SIG-M5 (cell line): ENCODE measurements at places on chromosomes 1 and 21.
A peak's percentile ranks its signal among the peaks of the same experiment; 100 is the strongest.

- no peak for DNase-seq
Measured at GRCh38 chr1:84632673-84633434, 57.4 kb downstream of the SSX2IP start.

- DNase-seq: no peak
Measured at GRCh38 chr1:175823406-175823805, 80.0 kb upstream of the TNR start.

- no peak for DNase-seq
Measured at GRCh38 chr1:66556161-66556611, 22.2 kb downstream of the SGIP1 start.

DNA sequence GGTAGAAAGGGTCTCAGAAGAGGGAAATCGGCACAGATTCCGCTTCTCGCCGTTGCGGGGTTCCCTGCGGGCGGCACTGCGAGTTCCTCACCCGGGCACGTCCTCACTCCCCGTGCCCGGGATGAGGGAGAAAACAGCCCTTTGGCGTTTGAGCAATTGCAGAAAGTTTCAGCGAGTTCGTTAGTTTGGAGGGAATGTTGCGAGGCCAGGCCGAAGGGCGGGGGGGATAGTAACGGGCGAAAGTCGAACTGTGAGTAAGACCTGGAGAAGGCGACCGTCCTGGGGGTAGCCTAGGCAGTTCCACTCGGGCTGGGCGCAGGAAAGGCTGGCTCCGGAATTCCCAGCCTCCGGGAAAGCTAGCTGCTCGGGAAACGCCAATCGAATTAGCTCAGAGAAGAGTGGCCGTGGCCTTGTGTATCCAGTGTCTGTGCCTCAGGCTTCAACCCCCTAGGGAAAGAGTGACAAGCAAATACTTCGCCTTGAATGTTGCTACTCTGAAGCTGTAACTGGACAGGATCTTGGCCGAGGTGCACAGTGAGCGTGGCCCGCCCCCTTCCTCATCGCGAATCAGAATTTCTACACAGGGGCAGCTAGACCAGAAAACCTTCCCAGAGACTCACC lies 787 bp downstream of the PTGFR start:
- no peak for DNase-seq

GRCh38 chr21:43805275-43805800 lies 16.0 kb downstream of the RRP1 start:
- no peak for DNase-seq

GRCh38 chr1:246651012-246651695 lies 73.1 kb upstream of the SCCPDH start:
- DNase-seq: no peak

GRCh38 chr1:93349231-93350135 lies 3.8 kb downstream of the DR1 start:
- no peak for DNase-seq

GRCh38 chr21:19261731-19262376 lies 858.3 kb upstream of the TMPRSS15 start:
- no peak for DNase-seq

- no peak for DNase-seq
Measured at GRCh38 chr1:54409156-54410142, 3.3 kb upstream of the SSBP3 start.

DNA sequence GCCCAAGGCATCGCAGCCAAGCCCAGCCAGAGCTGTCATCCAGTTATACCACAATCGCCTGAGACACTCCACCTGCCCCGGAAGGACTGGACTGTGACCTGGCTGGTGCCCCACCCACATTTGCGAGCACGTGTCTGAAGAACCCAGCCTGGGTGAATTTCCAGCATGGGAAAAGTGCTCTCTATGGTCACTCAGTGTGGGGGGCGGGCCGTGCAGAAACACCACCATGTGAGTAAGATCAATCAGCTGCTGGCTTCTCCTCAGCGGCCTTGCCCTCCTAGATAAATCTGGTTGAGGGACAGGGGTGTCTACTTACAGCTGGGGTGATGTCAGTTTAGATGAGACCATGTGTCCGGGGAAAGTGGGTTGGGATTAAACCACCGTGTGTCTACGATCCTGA lies 44.8 kb downstream of the URB1 start:
- DNase-seq: no peak

GRCh38 chr1:12519693-12520364 lies 98.2 kb downstream of the DHRS3 start:
- no peak for DNase-seq

- DNase-seq: no peak
Measured at GRCh38 chr21:36745459-36745858, 46.5 kb downstream of the SIM2 start.

GRCh38 chr1:7390604-7391000 lies 380.5 kb upstream of the VAMP3 start:
- DNase-seq: no peak

GRCh38 chr1:112735752-112736151 lies 20.6 kb upstream of the PPM1J start:
- DNase-seq: no peak

DNA sequence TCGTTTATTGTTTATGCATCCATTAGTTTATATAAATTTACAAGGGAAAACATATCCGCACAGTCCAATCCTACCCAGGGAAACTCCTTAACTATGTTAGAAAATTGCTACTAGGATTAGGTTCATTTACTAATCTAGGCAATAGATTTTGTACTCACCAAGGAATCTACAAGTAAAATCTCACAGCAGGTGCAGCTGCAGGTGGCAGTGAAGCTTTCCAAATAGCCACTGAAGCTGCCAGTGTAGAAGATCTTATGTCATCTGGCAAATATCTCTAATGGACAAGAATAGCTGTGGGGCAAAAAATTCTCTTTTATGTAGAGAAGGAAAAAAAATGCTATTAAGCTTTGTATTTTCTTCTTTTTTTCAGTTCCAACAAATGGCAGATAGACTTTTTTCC lies 963.4 kb upstream of the ADGRL4 start:
- DNase-seq: no peak

- no peak for DNase-seq
Measured at GRCh38 chr1:102790997-102791396, 317.3 kb downstream of the COL11A1 start.

- no peak for DNase-seq
Measured at GRCh38 chr1:197284325-197284724, 16.3 kb downstream of the CRB1 start.

- no peak for DNase-seq
Measured at GRCh38 chr1:48955774-48956173, 179.1 kb upstream of the BEND5 start.

GRCh38 chr1:39047374-39048229 lies 21.5 kb downstream of the NDUFS5 start:
- DNase-seq: no peak

GRCh38 chr1:109783436-109783835 lies 19.7 kb upstream of the EPS8L3 start:
- no peak for DNase-seq

- DNase-seq: no peak
Measured at GRCh38 chr21:41750051-41750450, 16.8 kb downstream of the RIPK4 start.

- DNase-seq: no peak
Measured at GRCh38 chr1:235253219-235253962, 74.6 kb downstream of the ARID4B start.

DNA sequence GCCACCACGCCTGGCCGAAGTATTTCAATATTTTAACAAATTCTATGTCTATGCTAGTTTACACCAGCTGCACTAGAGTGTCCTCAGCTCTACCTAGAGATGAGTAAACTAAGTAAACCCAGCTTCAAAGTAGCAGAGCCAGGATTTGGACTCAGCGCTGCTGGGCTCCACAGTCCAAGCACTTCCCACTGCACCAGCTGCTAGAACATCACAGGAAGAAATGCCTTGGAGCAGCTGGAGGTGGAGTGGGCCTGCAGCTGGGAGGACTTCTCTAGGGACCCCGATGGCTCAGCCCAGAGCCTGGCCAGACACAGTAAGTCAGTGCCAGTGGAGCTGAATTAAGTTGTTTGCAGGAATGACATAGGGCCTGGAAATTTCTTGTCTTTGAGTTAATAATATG lies 10.2 kb upstream of the SMIM12 start:
- DNase-seq: no peak

DNA sequence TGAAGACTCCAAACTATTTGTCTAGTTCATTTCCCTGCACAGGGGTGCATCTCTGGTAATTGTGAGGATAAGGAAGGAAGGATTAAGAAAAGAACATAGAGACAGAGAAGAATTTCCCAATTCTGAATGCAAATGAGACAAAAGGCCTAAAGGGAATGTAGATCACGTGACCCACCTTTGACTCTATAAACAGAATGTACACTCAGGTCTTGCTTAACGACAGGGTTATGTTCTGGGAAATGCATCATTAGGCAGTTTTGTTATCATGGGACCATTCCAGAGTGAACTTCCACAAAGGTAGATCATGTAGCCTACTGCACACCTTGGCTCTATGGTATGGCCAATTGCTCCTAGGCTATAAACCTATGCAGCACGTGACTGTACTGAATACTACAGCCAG lies 252.3 kb upstream of the ZP4 start:
- no peak for DNase-seq

GRCh38 chr1:157092831-157093230 lies 6.8 kb downstream of the ETV3L start:
- DNase-seq: no peak

DNA sequence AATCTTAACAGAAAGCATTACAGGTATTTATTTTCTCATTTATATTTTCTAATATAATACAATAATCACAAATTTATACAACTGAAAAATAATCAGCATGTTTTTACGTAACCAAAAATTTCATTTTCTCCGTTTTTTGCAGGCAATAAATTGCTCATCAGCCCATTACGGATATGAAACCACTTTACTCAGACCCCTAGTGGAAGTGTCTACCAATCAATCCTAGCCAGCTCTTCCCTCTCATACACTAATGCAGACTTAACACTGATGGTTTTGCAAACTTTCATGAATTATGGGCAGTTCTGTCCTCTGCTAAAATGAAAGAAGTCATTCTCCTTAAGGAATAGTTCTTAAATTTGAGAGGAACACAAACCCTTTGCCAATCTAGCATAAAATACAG lies 124.7 kb downstream of the EIF4G3 start:
- no peak for DNase-seq

GRCh38 chr1:240491156-240491555 lies 120.8 kb downstream of the GREM2 start:
- DNase-seq: no peak

GRCh38 chr1:1918901-1919303 lies at the start of gene TMEM52:
Gene TMEM52, minus strand, starts transcription at chr1:1919279. Its CDS starts 14 bp downstream, at chr1:1919265.
- DNase-seq: no peak

DNA sequence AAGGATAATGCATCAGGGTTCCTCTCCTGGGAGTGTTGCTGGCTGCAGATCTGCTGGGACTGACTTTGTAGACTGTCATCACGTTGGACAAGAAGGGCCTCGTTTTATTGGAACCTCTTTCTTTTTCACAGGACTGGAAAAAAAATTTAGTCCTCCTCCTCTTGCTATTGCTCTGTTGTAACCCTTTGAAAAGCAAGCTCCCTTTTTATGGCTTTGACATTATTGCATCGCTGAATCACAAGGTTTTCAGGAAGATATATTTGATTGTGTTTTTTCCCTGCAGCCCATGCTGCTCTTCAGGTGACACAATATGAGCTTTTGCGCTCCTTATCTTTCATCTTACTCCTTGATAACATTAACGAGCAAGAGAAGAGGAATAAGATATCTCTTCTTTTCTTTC lies 290.9 kb downstream of the CAMTA1 start:
- DNase-seq: no peak

GRCh38 chr1:161933592-161934588 lies 89.8 kb downstream of the OLFML2B start:
- no peak for DNase-seq

DNA sequence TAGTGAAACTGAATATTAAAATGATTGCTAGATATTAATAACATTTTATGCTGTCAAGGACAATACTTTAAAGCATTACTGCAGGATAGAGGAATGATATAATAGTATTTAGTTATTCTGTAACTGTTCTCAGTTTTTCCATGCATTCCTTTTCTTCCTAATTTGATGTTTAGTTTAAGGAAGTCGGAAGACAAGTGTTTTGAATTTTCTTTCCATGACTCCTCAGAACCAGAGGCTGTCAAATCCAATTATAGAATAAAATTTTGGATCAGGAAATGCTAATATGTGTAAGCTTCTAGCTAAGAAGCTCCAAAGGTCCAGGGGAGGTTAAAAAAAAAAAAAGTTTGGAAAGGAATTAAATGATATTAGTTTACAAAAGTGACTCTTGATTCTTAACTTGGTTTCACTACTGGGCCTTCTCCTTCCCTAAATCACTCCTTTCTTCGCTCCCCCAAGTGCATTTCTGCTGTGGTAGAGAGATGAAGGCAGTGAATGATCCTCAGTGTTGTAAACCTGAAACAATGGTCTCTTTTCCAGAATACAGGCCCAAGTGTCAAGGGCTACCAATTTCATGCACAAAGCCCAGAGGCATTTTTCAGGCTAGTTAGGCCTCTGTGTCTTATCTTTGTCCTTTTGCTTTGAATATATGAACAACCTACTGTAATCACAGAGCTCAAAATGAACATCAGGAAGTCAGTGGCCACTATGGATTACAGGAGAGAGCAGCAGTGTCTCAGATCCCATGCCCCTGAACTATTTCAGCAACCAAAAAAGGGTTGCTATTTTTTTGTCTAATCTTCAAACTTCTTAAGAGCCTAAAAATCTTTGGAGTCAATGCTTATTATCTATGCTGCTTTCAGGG lies 6.2 kb downstream of the ADSS2 start:
- no peak for DNase-seq

DNA sequence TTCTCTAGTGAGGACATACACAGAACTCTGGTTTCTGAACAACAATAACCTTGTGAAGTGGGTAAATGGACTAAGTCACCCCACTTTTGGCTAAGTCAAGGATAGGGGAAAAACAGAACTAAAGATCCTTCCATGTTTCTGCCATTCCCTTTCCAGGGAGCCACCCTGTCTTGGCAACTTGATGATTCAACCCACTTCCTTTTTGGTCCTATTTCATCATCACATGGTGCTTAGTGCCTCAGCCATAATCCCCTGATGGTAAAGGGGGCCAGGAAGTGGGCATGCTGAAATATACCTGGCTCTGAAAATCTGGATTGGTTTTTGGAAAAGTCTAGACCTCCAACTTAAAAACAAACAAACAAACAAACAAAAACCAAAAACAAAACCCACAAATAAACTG lies 206.4 kb upstream of the FOXD3 start:
- no peak for DNase-seq

- DNase-seq: no peak
Measured at GRCh38 chr1:151713044-151713443, 3.6 kb downstream of the CELF3 start.

DNA sequence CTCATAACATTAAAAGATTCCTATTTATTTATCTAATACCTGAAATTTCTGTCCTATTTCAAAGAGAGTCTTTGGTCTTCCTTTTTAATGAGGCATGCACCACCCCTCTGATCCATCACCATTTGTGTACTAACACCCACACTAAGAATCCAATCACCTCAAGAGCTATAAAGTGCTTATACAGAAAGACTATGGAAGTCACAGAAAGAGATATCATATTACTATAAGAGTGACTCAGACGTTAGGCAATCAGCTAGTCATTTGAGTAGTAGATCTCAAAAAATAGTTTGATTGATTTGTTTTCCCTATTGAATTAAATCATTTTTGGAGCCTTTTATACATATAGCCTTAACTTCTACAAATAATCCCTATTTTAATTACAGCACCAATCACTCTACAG lies 46.1 kb downstream of the NME7 start:
- DNase-seq: no peak

GRCh38 chr21:45132841-45133573 lies 58.6 kb downstream of the ADARB1 start:
- DNase-seq: no peak

- peak; percentile 97 for DNase-seq
Measured at GRCh38 chr1:201019321-201019977, 4.1 kb downstream of the KIF21B start.
